ENCODE measurements at places on chromosomes 5 and 9.

DNA sequence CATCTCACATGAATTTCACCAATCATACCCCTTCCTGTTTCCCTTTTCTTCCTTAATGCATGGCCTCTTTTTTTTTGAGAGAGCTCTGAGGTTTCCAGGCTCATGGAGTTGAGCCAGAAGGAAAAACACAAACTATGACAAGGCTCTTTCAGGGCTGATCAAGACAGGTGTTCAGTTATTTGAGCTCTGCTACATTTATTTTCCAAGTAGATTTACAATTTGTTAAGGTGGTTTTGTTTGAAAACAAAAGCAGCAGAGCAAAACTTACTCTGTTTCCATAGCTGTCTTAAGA, 62.4 kb upstream of the IL7R start:
- DNase-seq = no peak

- no peak for DNase-seq
Measured at GRCh38 chr5:59008816-59009473, 426.1 kb downstream of the RAB3C start.

- DNase-seq = no peak
Measured at GRCh38 chr5:72463449-72464052, 43.7 kb downstream of the ZNF366 start.

DNA sequence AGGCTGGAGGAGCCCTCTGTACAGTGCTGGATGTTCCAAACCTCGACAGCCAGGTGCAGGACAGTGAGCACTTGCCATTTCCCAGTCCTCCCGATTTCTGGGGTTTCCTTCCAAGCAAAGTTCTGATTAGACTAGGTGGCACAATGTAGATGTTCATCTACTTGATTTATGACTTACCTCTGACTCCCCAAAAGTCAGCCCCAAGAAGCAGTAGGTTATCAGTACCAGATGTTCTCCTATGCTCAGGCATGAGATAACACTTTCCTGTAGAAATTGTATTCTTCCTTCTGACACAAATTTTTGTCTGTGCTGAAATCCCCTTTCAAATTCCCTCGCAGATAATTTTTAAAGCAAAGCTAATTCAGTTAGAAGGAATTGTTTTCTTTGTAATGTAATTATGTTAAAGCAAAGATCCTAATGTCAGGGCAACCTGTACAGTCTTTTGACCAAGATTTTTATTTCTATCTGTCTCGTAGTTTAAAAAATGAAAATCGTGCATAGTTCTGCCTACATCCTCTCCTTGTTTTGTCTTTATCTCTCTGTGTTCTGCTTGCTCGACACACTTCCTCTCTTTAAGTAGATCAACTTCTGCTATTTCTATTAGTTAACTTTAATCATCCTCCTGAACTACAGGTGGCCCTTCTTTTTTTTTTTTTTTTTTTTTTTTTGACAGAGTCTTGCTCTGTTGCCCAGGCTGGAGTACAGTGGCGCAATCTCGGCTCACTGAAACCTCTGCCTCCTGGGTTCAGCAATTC, 102.4 kb upstream of the PJA2 start:
- no peak for DNase-seq

GRCh38 chr9:107647611-107648010, 158.0 kb upstream of the KLF4 start:
- no peak for DNase-seq

DNA sequence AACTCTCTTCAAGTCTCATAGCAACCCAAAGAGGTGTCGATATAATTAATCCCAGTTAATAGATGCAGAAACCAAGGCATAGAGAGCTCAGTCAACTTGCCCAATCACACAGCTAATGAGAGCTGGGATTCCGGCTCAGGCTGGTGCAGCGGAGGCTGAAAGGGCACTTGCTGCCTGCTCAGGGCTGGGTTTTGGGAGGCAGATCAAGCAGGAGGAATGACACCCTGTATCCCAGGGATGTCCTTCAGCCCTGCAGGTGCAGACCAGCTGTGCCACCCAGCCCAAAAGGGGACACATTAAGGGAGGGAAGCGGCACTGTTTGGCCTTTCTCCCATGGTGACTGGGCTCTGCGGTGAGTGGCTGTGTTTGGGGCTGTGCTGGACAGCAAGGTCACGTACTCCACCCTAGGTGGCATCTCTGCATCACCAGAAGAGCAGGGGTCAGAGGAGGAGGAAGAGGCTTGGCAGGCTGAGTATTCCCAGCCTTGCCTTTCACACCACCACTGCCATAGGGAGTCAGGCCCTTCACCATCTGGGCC, 124.1 kb downstream of the MVB12B start:
- DNase-seq = no peak

- no peak for DNase-seq
Measured at GRCh38 chr9:112755675-112756074, 5.1 kb downstream of the SNX30 start.

DNA sequence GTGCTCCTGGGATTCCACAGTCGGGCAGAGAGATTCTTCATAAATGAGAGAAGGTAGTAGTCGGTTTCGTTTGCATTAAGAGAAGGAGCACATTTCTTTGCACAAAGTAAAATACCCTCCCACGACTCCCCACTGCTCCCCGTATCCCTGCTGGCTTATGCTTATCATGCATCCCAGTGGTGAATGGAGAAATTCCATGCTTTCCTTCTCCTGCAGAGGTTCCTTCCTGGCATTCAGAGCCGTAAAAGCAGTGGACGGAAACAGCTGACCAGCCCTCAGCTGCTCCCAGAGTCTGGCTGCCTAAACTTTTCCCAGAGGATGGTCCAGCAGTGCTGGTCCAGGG, 93.1 kb downstream of the C9orf152 start:
- DNase-seq = no peak

DNA sequence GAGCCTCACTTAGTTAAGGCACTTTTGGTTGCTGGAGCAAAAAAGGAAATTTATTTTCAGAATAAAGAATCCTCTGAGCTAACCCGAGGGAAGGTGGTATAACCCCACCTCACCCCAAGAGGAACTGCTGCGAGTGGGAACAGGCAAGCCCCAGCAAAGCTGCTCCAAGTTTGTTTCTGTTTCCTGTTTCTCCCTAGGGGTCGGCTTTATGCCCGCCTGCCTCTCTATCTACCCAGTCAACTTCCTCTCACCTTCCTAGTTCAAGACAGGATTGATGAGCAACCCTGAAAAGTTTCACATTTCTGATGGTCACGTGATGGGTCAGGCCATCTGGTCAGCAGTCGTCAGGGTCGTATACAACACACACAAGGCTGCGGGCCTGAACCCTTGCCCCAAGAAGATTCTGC, 31.1 kb downstream of the TRIO start:
- DNase-seq = no peak

GRCh38 chr5:82019342-82020138, 47.7 kb downstream of the ATG10 start:
- DNase-seq = no peak

DNA sequence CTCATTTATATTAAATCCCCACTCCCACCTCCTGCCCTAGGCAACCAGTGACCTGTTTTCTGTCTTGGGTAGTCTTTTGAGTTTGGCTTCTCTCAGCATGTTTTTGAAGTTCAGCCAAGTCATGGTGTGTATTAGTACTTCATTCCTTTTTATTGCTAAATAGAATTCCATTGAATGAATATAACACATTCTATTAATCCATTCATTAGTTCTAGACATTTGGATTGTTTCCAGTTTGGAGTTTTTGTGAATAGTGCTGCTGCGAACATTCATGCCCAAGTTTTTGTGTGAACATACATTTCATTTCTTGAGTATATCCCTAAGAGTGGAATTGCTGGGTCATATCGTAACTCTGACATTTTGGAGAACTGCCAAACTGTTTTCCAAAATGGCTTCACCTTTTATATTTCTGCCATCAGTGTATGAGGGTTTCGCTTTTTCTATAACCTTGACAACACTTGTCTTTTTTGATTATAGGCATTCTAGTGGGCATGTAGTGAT, 2.7 kb downstream of the ZNF346 start:
- DNase-seq = no peak

DNA sequence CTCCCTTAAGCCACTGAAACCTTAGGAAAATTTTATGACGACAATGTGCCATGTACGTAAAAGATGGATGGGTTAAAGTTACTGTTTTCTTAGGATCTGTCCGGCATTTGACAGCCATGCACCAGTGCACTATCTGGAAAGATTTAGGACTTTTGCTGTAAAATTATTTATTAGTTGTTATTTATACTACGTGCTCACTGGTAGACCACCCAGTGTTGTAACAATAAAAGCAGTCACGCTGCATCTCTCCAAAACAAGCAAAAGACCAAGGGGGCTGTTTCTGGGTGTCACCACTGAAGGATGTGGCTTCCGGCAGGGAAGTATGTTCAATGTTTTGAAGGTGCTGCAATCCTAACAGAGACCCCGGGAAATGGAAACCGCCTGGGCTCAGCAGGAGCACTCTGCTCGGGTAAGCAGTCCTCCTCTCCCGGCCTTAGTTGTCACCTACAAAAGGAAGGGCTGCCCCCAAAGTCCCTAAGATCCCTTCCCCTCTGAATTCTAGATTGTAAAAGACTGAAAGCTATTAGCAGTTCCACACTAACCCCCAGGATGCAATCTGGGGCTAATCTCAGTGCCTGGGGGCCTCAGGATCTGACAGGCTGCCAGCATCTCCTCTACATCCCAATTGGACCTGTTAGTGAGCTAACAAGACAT, 38.6 kb downstream of the SAXO1 start:
- DNase-seq = no peak

- no peak for DNase-seq
Measured at GRCh38 chr5:115649541-115649940, 23.7 kb upstream of the TMED7 start.
